Activated CD8-positive, alpha-beta T cell treated with anti-CD3 and anti-CD28 coated beads for 36 hours (primary cell): ENCODE measurements at places on chromosomes 3 and 15.

- H3K36me3 ChIP-seq: no peaks in the 10 kb centered on the region
- H3K27me3 ChIP-seq: peaks cover 2% of the 10 kb centered on the region
- H3K4me1 ChIP-seq: no peaks in the 10 kb centered on the region
- H3K4me3 ChIP-seq: no peak overlapping the region
- no peak for DNase-seq
- H3K27ac ChIP-seq: no peak overlapping the region
Observed at GRCh38 chr3:110139048-110139447, 801.7 kb upstream of the DPPA4 start.

DNA sequence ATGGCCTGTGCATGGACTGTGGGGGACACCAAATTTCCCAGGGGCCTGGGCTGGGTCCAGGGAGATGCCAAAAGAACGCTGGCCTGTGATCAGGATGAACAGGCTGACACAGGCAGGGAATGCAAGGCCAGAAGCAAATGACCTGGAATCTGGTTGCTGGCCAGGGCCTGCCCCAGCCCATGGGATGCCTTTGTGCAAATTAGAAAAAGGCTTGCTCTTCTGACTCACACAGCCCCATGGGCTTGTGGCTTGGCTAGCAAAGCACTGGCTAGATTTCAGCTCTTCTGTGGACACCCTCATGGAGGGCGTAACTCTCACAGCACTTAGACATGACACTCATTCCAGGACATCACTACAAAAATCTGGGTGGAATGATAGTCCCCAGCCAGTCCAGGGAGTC, 356.0 kb downstream of the SHQ1 start:
- H3K36me3 ChIP-seq: peaks cover 2% of the 10 kb centered on the region
- no peaks in the 10 kb centered on the region for H3K27me3 ChIP-seq
- H3K4me1 ChIP-seq: peaks cover 15% of the 10 kb centered on the region

DNA sequence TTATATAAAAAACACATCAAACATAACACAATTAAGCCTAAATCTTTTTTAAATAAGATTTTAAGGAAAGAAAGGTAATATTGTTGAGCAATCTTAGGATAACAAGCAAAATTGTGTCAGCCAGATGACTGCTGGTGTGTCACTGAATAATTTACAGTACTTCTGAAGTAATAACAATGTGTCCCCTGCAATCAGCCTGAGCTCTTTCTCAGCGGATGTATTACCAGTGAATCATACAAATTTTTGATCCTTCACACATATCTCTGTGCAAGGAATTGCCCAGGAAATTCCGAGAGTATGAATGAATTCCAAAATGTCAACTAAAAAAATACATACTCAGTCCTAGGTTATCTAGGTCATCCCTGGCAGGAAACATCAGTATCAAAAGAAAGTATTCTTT, 76.6 kb upstream of the PTX3 start:
- H3K27me3 ChIP-seq: no peaks in the 10 kb centered on the region
- no peaks in the 10 kb centered on the region for H3K36me3 ChIP-seq
- no peaks in the 10 kb centered on the region for H3K4me1 ChIP-seq
- H3K27ac ChIP-seq: no peak overlapping the region

DNA sequence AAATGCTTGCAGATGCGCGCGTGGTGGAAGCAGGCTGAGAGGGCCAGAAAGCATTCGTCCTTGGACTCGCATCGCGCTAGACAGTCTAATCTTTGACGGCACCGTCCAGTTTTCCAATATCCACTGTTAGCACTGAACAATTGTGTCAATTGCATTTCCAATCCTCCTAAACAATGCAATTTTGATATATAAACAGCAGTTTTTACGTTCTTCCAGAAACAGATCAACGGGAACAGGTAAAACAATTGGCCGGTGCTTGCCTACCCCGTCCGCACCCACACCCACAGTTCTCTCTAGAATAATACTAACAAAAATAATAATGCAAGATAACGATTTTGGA, 17.2 kb downstream of the CPN2 start:
- no peaks in the 10 kb centered on the region for H3K36me3 ChIP-seq
- no peak for DNase-seq
- H3K4me3 ChIP-seq: peak overlapping the region; percentile 72

GRCh38 chr3:192122832-192123594, 604.3 kb downstream of the FGF12 start:
- no peak overlapping the region for H3K27ac ChIP-seq
- no peak overlapping the region for H3K4me3 ChIP-seq
- no peaks in the 10 kb centered on the region for H3K36me3 ChIP-seq
- H3K27me3 ChIP-seq: no peaks in the 10 kb centered on the region

- H3K4me3 ChIP-seq: no peak overlapping the region
- no peak for DNase-seq
- H3K36me3 ChIP-seq: peaks cover 11% of the 10 kb centered on the region
- H3K27me3 ChIP-seq: no peaks in the 10 kb centered on the region
- H3K27ac ChIP-seq: no peak overlapping the region
Observed at GRCh38 chr3:94082391-94082937, 19.6 kb downstream of the NSUN3 start.

DNA sequence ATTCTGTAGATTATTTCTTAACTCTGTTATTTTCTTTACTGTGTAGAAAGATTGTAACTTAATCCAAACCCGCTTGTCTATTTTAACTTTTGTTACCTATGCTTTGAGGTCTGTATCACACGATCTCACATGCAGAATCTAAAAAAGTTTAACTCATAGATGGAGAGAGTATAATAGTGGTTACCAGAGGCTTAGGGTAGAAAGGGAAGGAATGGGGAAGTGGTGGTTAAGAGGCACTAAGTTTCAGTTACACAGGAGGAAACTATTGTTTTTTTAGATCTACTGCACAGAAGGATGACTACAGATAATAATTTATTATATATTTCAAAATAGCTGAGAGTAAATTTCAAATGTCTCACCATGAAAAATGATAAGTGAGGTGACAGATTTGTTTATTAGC, 515.2 kb downstream of the RSL24D1 start:
- H3K4me3 ChIP-seq: no peak overlapping the region
- DNase-seq: no peak
- no peak overlapping the region for H3K27ac ChIP-seq
- H3K27me3 ChIP-seq: no peaks in the 10 kb centered on the region

GRCh38 chr3:140708815-140709214, 31.0 kb downstream of the TRIM42 start:
- DNase-seq: no peak
- no peaks in the 10 kb centered on the region for H3K36me3 ChIP-seq
- H3K27ac ChIP-seq: no peak overlapping the region

GRCh38 chr15:25171111-25171811, 216.5 kb downstream of the SNRPN start:
- H3K4me3 ChIP-seq: no peak overlapping the region
- no peak overlapping the region for H3K27ac ChIP-seq
- no peaks in the 10 kb centered on the region for H3K27me3 ChIP-seq
- H3K4me1 ChIP-seq: no peaks in the 10 kb centered on the region

GRCh38 chr15:57245130-57245529, 131.2 kb upstream of the CGNL1 start:
- H3K4me1 ChIP-seq: no peaks in the 10 kb centered on the region
- H3K27me3 ChIP-seq: no peaks in the 10 kb centered on the region
- peaks cover 23% of the 10 kb centered on the region for H3K36me3 ChIP-seq
- no peak for DNase-seq
- no peak overlapping the region for H3K27ac ChIP-seq

GRCh38 chr3:12810013-12810780, 13.7 kb downstream of the CAND2 start:
- peak overlapping the region; percentile 54 for H3K27ac ChIP-seq
- H3K4me3 ChIP-seq: peak overlapping the region; percentile 59
- DNase-seq: peak; percentile 97
- no peaks in the 10 kb centered on the region for H3K36me3 ChIP-seq
- H3K27me3 ChIP-seq: no peaks in the 10 kb centered on the region
- peaks cover 7% of the 10 kb centered on the region for H3K4me1 ChIP-seq

DNA sequence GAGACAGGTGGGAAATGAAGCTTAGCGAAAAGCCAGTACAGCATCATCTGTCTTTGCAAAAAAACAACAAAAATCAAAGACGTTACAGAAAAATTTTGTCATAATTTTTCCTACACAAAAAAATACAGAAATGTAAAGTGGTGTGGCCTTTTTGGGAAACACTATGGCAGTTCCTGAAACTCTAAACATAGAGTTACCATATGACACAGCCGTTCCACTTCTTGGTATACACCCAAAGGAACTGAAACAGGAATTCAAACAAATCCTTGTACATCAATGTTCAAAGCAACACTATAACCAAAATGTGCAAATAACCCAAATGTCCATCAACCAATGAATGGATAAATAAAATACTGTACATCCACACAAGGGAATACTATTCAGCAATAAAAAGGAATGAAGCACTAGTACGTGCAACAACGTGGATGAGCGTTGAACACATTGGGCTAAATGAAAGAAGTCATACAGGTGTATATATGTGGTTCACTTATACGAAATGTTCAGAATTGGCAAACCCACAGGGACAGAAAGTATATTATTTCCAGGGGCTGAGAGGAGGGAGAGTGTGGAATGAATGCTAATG, 46.8 kb downstream of the GLB1 start:
- H3K4me3 ChIP-seq: no peak overlapping the region
- peaks cover 70% of the 10 kb centered on the region for H3K36me3 ChIP-seq
- no peak overlapping the region for H3K27ac ChIP-seq

DNA sequence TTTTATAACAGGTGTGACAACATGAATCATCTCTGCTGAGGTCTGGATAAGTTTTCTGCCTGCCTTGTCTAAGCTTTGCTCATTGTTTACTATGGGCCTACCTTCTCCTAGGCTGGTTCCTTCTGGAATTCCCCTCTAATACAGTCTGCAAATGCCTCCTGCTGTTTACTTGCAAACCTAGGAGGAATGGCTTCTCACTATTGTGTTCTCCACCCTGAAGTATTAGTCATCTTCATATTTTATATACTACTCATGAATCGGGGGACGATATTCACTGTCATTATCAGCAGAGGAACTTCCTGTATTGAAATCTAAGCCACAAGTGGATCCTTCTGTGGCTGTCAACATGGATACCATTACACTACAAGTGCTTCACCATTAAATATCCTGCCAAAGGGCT, 154.8 kb downstream of the PLCL2 start:
- H3K4me3 ChIP-seq: no peak overlapping the region
- H3K36me3 ChIP-seq: peaks cover 22% of the 10 kb centered on the region
- no peak for DNase-seq
- no peaks in the 10 kb centered on the region for H3K27me3 ChIP-seq
- peaks cover 50% of the 10 kb centered on the region for H3K4me1 ChIP-seq

GRCh38 chr3:115551016-115551415, 72.3 kb upstream of the GAP43 start:
- H3K4me3 ChIP-seq: no peak overlapping the region
- H3K4me1 ChIP-seq: no peaks in the 10 kb centered on the region
- H3K27ac ChIP-seq: no peak overlapping the region
- peaks cover 15% of the 10 kb centered on the region for H3K27me3 ChIP-seq

GRCh38 chr3:108345492-108346205, 49.3 kb downstream of the HHLA2 start:
- DNase-seq: no peak
- no peak overlapping the region for H3K27ac ChIP-seq
- peaks cover 12% of the 10 kb centered on the region for H3K4me1 ChIP-seq
- no peak overlapping the region for H3K4me3 ChIP-seq

GRCh38 chr3:16400106-16400931, 113.2 kb downstream of the RFTN1 start:
- no peak for DNase-seq
- H3K27ac ChIP-seq: peak overlapping the region; percentile 43
- H3K36me3 ChIP-seq: peaks cover 66% of the 10 kb centered on the region
- H3K27me3 ChIP-seq: no peaks in the 10 kb centered on the region

DNA sequence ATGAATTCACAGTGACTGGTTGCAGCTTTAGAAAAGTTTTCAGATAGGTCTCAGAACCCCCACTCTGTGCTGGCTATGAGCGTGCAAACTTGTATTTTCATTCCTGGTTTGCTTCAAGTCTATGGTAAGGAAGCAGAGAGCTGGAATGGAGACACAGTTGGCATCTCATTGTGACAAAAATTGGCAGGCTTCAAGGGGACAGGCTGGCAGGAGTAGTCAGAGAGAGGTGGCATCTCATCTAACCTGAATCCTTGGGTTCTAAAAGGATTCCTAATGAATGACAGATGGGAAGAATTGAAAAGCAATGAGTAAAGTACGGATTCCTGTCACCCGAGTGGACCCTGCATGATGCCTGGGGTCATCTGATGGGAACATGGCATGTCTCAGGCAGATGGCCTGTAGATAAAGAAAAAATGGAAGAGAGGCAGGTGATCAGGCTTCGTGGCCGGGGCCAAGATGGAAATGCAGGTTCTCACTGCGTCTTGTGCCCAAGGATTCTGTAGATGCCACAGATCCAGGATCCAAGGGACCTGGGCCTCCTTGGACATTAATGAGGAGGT, 89.4 kb upstream of the ABHD17C start:
- H3K27me3 ChIP-seq: peaks cover 5% of the 10 kb centered on the region
- H3K4me1 ChIP-seq: no peaks in the 10 kb centered on the region
- no peak overlapping the region for H3K27ac ChIP-seq
- H3K36me3 ChIP-seq: no peaks in the 10 kb centered on the region

DNA sequence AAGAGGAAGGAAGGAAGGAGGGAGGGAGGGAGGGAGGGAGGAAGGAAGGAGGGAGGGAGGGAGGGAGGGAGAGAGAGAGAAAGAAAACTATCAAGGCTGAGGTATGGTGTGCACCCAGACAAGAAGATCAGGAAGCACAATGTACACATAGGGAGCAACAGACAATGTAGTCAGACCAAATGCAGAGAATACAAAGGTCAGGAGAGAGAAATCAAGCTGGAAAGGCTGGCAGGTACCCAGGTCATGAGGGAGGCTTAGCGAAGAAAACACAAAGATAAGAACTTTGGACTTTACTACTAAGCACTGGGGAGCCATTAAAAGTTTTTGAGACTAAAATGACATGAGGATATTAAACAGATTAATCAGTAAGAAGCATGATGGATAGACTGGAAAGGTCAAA, 176.0 kb upstream of the TMCO5A start:
- no peaks in the 10 kb centered on the region for H3K4me1 ChIP-seq
- H3K36me3 ChIP-seq: no peaks in the 10 kb centered on the region
- no peak for DNase-seq
- no peaks in the 10 kb centered on the region for H3K27me3 ChIP-seq
- no peak overlapping the region for H3K4me3 ChIP-seq

GRCh38 chr3:9809615-9810432, at the start of gene TTLL3:
Gene TTLL3 (plus strand): TSS chr3:9810262. CDS start chr3:9810662, 400 bp downstream.
- DNase-seq: peak; percentile 40
- peaks cover 42% of the 10 kb centered on the region for H3K4me1 ChIP-seq
- H3K36me3 ChIP-seq: peaks cover 50% of the 10 kb centered on the region
- H3K4me3 ChIP-seq: peak within 1 kb of the TSS; percentile 75
- H3K27ac ChIP-seq: peak within 1 kb of the TSS; percentile 90

GRCh38 chr3:169173636-169174035, 489.9 kb downstream of the MECOM start:
- DNase-seq: no peak
- H3K4me1 ChIP-seq: no peaks in the 10 kb centered on the region
- H3K4me3 ChIP-seq: no peak overlapping the region
- H3K36me3 ChIP-seq: no peaks in the 10 kb centered on the region
